CD8-positive, alpha-beta memory T cell (primary cell): ENCODE measurements at places on chromosomes 5 and 9. TPM values are rescaled to one million over a fixed set of nuclear protein-coding genes. Genes with fewer than 3 reads are reported as not detected.

Gene ADAMTSL1
- polyA plus RNA-seq = not detected

Gene MSX2
- not detected for polyA plus RNA-seq

Gene DNAJC18
- polyA plus RNA-seq = 10.2 TPM

Gene SH2D3C
- 50.7 TPM for polyA plus RNA-seq

Gene C5orf52
- polyA plus RNA-seq = not detected

Gene GADD45G
- 0.62 TPM for polyA plus RNA-seq

Gene PPP2R2B
- polyA plus RNA-seq = 29.7 TPM

Gene IFNA13
- not detected for polyA plus RNA-seq

Gene CETN3
- 23.9 TPM for polyA plus RNA-seq

Gene PDGFRB
- 0.81 TPM for polyA plus RNA-seq

Gene PCDHB16
- not detected for polyA plus RNA-seq

Gene SLC25A48
- not detected for polyA plus RNA-seq

Gene FOXD4
- polyA plus RNA-seq = not detected

Gene TTC1
- polyA plus RNA-seq = 99.8 TPM

Gene STARD4
- polyA plus RNA-seq = 9.0 TPM

Gene NMUR2
- polyA plus RNA-seq = not detected

Gene FAM153A
- 0.67 TPM for polyA plus RNA-seq

Gene COL23A1
- polyA plus RNA-seq = not detected

Gene PRPF4
- 27.4 TPM for polyA plus RNA-seq

Gene RFX3
- polyA plus RNA-seq = 5.3 TPM

Gene ADAM19
- polyA plus RNA-seq = 4.1 TPM

Gene DIAPH1
- 151 TPM for polyA plus RNA-seq

Gene ENHO
- not detected for polyA plus RNA-seq

Gene SPACA9
- polyA plus RNA-seq = 1.4 TPM

Gene IL33
- not detected for polyA plus RNA-seq

Gene ZFP37
- 3.1 TPM for polyA plus RNA-seq

Gene RFK
- polyA plus RNA-seq = 32.3 TPM

Gene PDE6A
- polyA plus RNA-seq = not detected

Gene ANKRD18A
- polyA plus RNA-seq = 0.49 TPM

Gene PCDH1
- polyA plus RNA-seq = 0.54 TPM

Gene SPINK13
- not detected for polyA plus RNA-seq

Gene PCDHGA3
- polyA plus RNA-seq = not detected

Gene ORM2
- not detected for polyA plus RNA-seq

Gene RALGDS
- polyA plus RNA-seq = 78.0 TPM

Gene PCDHGA6
- polyA plus RNA-seq = 0.06 TPM

Gene CATSPER3
- 0.36 TPM for polyA plus RNA-seq

Gene LAMC3
- polyA plus RNA-seq = not detected

Gene CCL28
- polyA plus RNA-seq = 7.5 TPM
